BE2C (cell line): ENCODE measurements at places on chromosomes 7 and 10.

DNA sequence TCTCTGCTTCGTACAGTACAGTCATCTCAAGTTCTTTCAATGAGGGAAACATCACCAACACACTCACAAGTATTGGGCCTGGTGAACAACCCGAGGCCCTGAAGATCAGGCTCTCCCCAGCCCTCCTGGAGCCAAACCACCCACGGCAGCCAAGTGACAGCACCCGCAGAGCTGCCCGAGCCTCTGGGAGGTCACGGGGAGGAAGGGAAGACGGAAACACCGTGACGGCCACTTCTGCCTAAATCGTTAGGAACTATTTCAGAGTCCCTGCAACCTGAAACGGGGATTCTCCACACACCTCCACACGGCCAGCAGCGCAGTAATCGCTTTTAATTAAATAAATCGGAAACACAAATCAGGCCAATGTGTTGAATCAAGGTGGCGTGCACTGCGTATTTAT, 222.6 kb downstream of the MAD1L1 start:
- peak; percentile 4 for DNase-seq

- DNase-seq, result peak; percentile 67
Observed at GRCh38 chr10:126041804-126042231, 145.5 kb downstream of the FANK1 start.

- no peak for DNase-seq
Observed at GRCh38 chr10:86651021-86651471, 3.3 kb upstream of the OPN4 start.

GRCh38 chr7:65989694-65990080, 7.7 kb upstream of the GUSB start:
- no peak for DNase-seq

GRCh38 chr7:2180081-2180480, 52.7 kb downstream of the MAD1L1 start:
- DNase-seq, result no peak

- DNase-seq, result no peak
Observed at GRCh38 chr10:88493691-88494483, 89.2 kb downstream of the RNLS start.

GRCh38 chr10:42543840-42544372, 94.5 kb downstream of the ZNF33B start:
- no peak for DNase-seq
